Posterior vena cava (tissue), 2 donors: ENCODE measurements at places on chromosomes 7 and 10. TPM values are rescaled to one million over a fixed set of nuclear protein-coding genes. Genes with fewer than 3 reads are reported as not detected.

AKR1D1 gene
- not detected for total RNA-seq

SPDYE9 gene
- total RNA-seq = not detected

CHRM2 gene
- total RNA-seq = not detected

ZP3 gene
- 21.5 TPM for total RNA-seq

GOLGA7B gene
- total RNA-seq = 0.19 TPM

CTAGE6 gene
- total RNA-seq = 0.57 TPM

CFAP58 gene
- 0.46 TPM for total RNA-seq

NPTX2 gene
- total RNA-seq = 1.8 TPM

LHFPL3 gene
- not detected for total RNA-seq

FAM25G gene
- total RNA-seq = not detected

EPO gene
- not detected for total RNA-seq

GPR15LG gene
- total RNA-seq = not detected

GRCh38 chr7:101402081-101402779 lies 39.6 kb downstream of the COL26A1 start:
- no peak for DNase-seq

DNA sequence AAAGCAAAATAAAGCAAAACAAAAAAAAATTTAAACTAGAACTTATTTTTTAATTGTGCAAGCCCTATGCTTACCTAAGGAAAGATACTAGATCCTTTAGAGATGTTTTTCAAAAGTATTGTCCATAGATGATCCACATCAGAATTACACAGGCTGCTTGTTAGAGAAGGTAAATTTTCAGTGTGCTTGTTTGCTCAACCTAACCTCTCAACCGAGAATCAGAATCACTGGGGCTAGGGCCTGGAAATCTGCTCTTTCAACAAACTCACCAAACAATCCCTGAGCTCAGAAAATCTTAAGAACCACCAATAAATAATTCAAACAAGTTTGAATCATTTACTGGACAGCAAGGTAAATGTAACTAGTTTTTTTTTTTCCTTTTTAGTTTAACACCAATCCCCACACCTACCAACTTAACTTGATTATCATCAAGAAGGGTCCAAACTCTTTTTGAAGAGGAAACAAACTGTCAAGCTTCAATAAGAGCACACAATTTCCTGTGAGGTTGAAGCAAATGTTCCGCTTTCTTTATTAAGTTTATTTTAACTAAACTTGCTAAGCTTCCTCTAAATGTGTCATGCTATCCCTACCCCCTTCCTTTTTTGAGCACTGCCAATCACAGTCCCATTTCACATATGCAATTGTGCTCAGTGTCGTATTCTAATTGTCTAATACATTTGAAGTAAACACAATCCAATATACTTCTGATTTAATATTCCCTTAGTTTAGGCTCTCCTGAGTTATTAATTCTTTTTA lies 7.4 kb upstream of the TSPAN33 start:
- DNase-seq = no peak

DNA sequence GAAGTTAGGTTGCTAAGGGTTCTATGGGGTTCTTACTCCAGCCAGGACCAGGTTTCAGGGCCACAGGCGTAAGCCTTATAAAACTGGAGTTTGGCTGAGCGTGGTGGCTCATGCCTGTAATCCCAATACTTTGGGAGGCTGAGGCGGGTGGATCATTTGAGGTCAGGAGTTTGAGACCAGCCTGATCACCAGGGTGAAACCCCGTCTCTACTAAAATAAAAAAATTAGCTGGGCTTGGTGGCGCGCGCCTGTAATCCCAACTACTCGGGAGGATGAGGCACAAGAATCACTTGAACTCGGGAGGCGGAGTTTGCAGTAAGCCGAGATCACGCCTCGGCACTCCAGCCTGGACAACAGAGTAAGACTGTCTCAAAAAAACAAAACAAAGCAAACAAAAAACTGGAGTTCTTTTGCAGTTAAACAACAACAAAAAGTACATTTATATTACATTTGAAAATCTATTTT lies 347 bp upstream of the RRP12 start:
- DNase-seq = no peak

DNA sequence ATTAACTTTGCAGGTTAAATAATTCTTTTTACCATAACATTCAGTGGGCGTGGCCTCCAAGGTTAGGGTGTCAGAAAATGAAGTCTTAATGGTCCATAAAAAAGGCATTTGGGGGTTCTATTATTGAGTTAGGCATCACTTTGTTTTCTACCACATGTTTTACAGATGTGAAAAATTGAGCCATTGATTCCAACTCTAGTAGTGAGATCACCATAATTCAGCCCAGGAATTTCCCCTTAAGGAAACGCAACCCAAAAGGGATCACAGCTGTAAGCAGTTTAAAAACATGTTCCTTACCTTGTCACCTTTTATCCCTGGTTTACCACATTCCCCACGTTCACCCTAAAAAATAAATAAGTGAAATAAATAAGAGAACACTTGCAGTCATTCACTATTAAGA lies 24.9 kb downstream of the COL28A1 start:
- no peak for DNase-seq

GRCh38 chr10:94641480-94641879 lies 42.0 kb upstream of the CYP2C18 start:
- DNase-seq = no peak

DNA sequence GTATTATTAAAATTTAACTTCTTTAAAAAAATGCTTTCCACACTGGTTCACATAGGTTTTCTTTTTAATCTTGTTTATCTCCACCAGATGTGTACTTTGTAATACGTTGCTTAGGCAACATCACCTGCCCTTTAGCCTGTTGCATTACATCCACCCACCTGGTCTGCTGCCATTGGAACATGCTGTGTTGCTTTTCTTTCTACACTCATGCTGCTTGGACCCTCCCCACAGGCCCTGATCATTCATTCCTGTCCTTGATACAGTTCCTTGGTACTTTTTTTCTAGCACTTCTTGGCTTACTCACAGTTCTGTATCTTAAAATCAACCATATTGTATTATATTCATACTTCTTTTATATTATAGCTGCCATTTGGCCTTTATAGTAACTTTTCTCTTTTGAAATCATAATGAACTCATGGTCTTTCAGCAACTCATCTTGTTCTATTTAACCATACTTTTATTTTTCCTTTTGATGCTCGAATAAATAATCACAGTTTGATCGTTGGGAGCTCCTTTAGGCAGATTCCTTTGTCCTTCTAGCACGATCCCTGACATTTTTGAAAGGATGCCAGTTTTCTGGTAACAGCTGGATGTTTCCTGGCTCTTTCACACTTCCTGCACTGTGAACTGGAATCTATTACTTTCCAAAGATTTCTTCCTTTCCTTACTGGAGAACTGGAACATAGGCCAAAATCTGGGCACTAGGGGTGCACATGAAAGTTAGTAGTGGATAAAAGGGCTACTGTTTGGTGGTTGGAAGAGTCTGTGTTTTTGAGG lies 125.1 kb downstream of the CDK14 start:
- no peak for DNase-seq

DNA sequence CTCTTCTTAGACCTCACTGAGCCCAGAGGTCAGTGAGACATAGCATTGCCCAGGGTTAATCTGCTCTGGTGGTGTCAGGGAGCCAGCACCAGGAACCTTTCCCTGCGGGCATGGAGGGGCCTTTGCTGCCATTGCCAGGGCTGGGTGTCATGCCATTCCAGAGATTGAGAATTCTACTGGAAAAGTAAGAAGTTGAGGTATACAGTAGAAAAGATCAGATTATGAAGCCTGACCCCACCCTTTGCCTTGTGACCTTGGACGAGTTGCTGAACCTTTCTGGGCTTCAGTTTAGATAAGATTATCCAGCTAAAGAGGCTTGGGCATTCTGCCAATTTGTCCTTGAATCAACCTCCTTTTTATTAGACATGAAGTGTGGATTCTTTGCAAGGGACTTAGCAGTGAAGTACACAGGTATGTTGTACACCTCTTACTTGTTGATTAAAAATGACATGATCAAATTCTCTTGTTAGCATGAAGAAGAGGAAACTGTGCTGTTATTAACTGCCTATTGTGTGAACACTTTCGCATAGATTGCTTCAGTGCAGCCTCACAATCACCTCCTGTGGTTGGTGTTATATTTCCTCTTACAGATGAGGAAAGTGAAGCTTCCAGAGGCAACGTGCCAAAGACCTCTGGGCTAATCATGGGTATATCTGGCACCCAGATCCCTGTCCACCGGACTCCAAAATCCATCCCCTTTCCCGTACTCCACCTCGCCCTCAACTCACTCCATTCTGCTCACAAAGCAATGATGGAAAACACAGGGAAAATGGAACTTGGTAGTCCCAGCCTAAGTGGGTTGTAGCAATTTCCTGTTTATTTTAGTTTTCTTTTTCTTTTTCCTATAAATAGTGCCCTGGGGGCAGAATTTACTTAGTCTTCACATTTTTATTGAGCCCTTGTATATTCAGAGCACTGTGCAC lies 151.3 kb downstream of the CAMK1D start:
- peak; percentile 43 for DNase-seq

GRCh38 chr10:94320285-94320914 lies 42.3 kb downstream of the NOC3L start:
- peak; percentile 86 for DNase-seq

GRCh38 chr10:77561991-77562390 lies 75.6 kb downstream of the KCNMA1 start:
- no peak for DNase-seq

DNA sequence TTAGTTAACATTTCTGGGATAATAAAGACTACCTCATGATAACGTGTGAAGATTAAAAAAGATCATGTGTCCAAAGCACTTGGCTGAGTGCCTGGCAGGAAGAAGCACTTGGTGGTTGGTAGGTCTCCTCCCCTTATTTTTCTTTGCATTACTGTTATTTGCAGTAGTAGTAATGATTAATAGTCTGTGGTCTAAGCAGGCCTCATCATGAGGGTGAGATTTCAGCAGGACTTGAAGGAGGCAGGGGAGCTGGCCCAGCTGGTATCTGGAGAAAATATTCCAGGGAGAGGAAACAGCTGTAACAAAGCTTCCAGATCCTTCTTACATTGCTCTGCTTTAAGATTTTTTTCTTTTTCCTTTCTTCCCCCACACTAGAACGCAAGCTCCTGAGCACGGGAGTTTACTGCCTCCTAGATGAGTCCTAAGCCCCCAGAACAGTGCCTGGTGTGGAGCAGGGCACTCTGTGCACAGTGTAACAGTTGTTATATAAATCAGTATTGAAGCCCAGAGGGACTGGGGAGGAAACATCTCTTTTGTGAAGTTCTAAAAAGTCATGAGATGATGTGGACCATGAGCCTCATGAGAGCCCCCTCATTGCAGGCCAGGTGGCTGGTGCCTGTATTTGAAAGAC lies 31.1 kb upstream of the RHEB start:
- no peak for DNase-seq

DNA sequence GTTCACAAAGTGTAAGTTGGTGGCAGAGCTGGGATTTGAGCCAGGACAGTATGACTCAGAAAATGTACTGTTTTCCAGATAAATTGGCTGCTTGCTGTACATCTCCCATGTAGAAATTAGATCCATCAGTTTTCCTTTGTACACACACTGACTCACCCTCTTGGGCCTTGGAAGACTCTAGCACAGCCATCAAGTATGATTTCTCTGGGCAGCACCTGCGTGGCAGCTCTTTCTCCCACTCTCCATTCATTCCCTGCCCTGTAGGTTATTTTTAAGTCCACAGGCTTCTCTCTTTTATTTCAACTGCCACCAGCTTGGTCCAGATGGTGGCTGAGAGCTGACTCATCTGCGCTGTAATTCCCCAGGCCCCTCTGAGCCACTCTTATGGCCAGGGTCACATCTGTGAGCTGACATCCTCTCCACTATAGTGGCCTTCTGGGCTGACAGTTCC lies 28.3 kb upstream of the SDK1 start:
- no peak for DNase-seq

DNA sequence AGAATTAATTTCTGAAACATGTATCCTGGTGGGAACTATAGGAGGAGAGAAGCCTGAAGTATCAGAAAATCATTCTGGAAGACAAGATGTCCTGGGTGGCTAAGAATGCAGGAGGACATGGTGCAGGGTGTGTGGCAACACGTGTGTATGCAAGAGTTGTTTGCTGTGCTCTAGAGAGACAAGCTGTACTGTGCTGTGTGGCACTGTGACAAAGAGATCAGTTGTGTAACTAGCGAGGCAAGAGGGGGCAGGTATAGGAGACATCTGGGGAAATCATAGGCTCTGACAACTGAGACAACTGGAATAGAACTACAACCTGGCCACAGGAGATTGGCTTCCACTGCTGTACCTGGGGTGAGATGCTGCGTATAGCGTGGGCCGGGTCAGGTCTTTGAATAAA lies 9.3 kb downstream of the ITGA8 start:
- DNase-seq = no peak

DNA sequence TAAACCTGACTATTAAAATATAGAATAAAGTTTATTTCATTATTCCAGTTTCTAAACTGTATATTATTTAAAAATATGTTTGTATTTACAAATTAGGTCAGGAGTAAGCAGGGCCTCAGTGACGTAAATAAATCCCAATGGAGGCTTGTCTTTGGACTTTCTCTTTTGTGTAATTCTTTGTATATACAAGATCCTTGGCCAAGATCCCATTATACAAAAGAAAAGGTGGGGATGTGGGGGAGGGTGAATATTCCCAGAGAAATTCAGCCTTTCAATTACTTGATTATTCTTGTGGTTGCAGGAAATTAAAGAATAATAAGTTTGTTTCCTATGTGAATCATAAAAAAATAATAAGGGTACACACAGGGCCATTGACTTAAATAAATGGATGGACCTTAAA lies 178.7 kb upstream of the PRPS1L1 start:
- no peak for DNase-seq

- no peak for DNase-seq
Observed at GRCh38 chr10:17212802-17213221, 11.3 kb upstream of the TRDMT1 start.

- no peak for DNase-seq
Observed at GRCh38 chr7:84191842-84192241, 2.7 kb downstream of the SEMA3A start.

DNA sequence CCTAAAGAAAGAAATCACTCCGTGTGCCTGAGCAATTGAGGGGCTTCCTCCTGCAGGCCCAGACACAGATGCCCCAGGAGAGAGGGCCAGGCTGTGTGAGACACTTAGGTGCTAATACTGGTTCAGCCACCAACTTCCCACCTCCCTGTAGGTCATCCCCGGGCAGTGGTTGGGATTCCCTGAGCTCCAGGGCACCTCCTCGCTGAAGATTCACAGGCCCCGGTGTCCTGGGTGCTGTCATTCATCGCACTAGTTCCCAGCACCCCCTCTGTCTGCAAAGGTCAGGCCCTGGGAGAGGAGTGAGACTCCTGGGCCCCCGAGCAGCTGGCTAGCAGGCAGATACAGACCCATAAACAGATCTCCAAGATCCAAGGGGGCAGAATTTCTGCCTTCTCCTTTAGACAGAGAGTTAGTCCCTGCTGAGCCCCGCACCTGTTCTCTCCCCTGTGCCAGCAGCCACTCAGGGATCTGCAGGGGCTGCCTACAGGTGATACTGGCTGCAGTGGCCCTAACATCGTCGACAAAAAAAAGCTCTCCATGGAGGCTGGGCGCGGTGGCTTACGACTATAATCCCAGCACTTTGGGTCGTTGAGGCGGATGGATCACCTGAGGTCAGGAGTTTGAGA lies 38.2 kb upstream of the GTF2I start:
- DNase-seq = no peak

- DNase-seq = peak; percentile 94
Observed at GRCh38 chr10:71319042-71319799, at the start of gene SLC29A3. TSS of gene SLC29A3 (plus strand) at chr10:71319259. CDS start at chr10:71319310, 51 bp downstream.
